A549 treated with Mapracorat at 1 μM for 4 hours (cell line): ENCODE measurements at places on chromosomes 2 and 18. TPM values are rescaled to one million over a fixed set of nuclear protein-coding genes. Genes with fewer than 3 reads are reported as not detected.

The CCDC93 gene
- total RNA-seq: 11.2 to 13.7 TPM (median 12.9 TPM) in 5 replicates

The CACNB4 gene
- 0.08 to 0.16 TPM (median 0.13 TPM) in 5 replicates for total RNA-seq

The RAX gene
- not detected in 5 replicates for total RNA-seq

The CCDC102B gene
- total RNA-seq: 0.39 to 0.71 TPM (median 0.49 TPM) in 3 of 5 replicates, not detected in the others

The AQP12B gene
- total RNA-seq: not detected in 5 replicates

The GRHL1 gene
- 0.88 to 1.5 TPM (median 1.1 TPM) in 5 replicates for total RNA-seq

The FBXO48 gene
- 0.39 to 0.61 TPM (median 0.55 TPM) in 5 replicates for total RNA-seq

The LRATD1 gene
- total RNA-seq: 0.05 to 0.08 TPM (median 0.07 TPM) in 4 of 5 replicates, not detected in the other

The CCDC148 gene
- 0.30 to 0.46 TPM (median 0.37 TPM) in 5 replicates for total RNA-seq

The PRKAG3 gene
- total RNA-seq: not detected in 5 replicates

The CYBRD1 gene
- 25.8 to 34.2 TPM (median 31.4 TPM) in 5 replicates for total RNA-seq

The DNAJC5G gene
- not detected in 5 replicates for total RNA-seq

The ERICH2 gene
- total RNA-seq: not detected in 5 replicates

The RNF181 gene
- 186 to 196 TPM (median 192 TPM) in 5 replicates for total RNA-seq

The TMEM198 gene
- total RNA-seq: 0.66 to 1.3 TPM (median 1.1 TPM) in 5 replicates

The TACR1 gene
- total RNA-seq: 0.05 to 0.06 TPM (median 0.06 TPM) in 3 of 5 replicates, not detected in the others

The TMEM131 gene
- 12.7 to 13.9 TPM (median 13.4 TPM) in 5 replicates for total RNA-seq

The ASB18 gene
- not detected in 5 replicates for total RNA-seq

The CD226 gene
- 0.08 to 0.29 TPM (median 0.16 TPM) in 4 of 5 replicates, not detected in the other for total RNA-seq

The UCN gene
- total RNA-seq: 0.30 to 2.8 TPM (median 1.4 TPM) in 5 replicates

The MOCOS gene
- total RNA-seq: 2.6 to 3.0 TPM (median 2.7 TPM) in 5 replicates

The TNFRSF11A gene
- 4.8 to 9.7 TPM (median 8.3 TPM) in 5 replicates for total RNA-seq

The ANKMY1 gene
- 7.8 to 11.8 TPM (median 9.6 TPM) in 5 replicates for total RNA-seq

The CLHC1 gene
- 1.4 to 3.5 TPM (median 1.9 TPM) in 5 replicates for total RNA-seq

The SULT1C4 gene
- not detected in 5 replicates for total RNA-seq

The PNPT1 gene
- total RNA-seq: 30.2 to 44.8 TPM (median 31.8 TPM) in 5 replicates

The KIAA2012 gene
- not detected in 5 replicates for total RNA-seq

The GALNT14 gene
- 41.2 to 47.8 TPM (median 47.3 TPM) in 5 replicates for total RNA-seq

The PNO1 gene
- total RNA-seq: 51.7 to 60.5 TPM (median 52.8 TPM) in 5 replicates

The AQP12A gene
- total RNA-seq: not detected in 5 replicates
